ENCODE measurements at places on chromosomes 2 and 18.

DNA sequence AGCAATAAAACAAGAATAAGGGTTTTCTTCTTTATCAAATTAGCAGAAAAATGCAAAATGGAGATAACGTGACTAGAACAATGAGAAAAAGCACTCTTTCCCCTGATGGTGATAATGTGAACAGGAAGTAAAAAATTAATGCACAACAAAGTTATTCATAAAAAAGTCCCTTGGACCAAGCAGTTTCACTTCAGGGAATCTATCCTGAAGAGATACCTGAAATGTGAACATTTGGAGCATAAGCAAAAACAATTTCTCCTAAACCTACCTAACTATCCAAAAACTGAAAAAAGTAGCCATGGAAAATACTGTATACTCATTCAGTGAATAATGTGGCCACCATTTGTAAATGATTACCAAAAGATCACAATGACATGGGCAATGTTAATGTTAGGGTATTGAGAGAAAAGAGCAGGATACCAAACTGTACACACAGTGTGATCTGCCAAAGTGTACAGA, 48.7 kb downstream of the TRIP12 start:
- no peak for DNase-seq

- DNase-seq = no peak
These were observed 19.6 kb upstream of the GREB1 start for GRCh38 chr2:11514081-11514730.

- no peak for DNase-seq
These were observed 64.7 kb downstream of the SKA1 start for GRCh38 chr18:50439460-50440015.

GRCh38 chr2:161036926-161037325, 123.3 kb upstream of the TANK start:
- no peak for DNase-seq

DNA sequence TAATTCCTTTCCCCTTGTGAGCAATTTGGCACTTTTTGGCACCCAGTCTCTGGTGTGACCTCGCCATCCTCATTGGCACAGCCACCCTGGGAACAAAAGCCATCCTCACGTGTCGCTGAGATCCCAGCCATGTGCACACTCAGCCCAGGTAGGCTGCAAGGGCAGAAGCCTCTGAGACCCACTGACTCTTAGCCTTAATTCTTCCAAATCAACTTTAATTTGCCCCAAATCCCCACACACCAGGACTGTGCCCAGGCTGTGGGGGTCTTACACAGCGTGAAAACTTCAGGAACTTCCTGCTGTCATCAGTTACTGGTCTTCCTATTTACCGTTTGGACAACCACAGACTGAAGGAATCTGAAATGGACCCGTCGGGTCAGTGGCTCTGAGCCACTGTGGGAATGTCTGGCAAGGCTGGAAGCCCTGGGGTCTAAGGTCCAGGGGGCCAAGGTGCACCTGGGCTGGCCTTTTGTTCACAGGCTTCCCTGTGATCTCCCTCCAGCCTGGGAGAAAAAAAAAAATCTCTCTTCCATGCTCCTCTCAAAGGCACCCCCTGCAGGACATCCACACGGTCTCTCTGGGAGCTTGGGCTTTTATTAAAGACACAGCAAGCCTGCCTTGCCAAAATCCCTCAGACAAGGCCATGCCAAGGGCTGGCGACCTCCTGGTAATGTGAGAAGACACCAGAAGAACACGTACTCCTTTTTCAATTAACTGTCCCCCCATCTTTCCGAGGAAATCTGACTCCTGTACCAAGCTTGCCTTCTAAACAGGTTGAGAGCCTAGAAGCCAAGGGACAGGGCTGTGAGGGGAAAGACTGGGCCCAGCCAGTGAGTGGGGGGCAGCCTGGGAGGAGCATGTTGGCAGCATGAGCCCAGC, 42.1 kb upstream of the LAPTM4A start:
- peak; percentile 62 for DNase-seq
